ENCODE measurements at places on chromosomes 2 and 18.

- DNase-seq: no peak
Observed at GRCh38 chr2:9231291-9232165, 24.9 kb downstream of the ASAP2 start.

DNA sequence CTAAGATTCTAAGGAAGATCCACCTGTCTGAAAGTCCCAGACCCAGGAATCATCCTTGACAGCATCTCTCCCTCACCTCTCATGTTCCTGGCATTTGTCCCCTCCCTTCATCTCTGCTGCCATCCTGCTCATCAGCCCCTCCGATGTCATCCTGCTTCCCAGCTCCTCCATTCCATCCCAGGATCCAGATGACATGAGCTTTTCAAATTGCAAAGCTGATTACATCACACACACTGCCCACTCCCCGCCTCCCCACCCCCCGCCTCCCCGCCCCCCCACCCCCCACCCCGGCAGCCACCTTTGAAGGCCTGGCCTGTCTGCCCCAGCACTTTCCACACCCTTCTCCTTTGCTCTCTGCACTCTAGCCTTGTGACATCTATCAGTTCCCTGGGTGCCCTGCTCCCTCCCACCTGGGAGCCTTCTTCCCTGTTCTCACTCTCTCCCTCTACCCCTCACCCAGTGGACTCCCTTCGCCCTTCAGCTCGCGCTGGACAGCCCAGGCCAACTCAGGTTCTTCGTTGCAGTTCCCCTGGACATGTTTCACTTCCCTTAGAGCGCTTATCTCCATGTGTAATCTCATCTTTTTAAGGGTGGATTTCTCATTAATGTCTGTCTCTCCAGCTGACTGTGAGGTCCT, 61.6 kb downstream of the DNMT3A start:
- no peak for DNase-seq

GRCh38 chr2:36800381-36800780, 103.9 kb downstream of the VIT start:
- peak; percentile 74 for DNase-seq

- DNase-seq: no peak
Observed at GRCh38 chr2:6068429-6068828, 376.2 kb downstream of the SOX11 start.

DNA sequence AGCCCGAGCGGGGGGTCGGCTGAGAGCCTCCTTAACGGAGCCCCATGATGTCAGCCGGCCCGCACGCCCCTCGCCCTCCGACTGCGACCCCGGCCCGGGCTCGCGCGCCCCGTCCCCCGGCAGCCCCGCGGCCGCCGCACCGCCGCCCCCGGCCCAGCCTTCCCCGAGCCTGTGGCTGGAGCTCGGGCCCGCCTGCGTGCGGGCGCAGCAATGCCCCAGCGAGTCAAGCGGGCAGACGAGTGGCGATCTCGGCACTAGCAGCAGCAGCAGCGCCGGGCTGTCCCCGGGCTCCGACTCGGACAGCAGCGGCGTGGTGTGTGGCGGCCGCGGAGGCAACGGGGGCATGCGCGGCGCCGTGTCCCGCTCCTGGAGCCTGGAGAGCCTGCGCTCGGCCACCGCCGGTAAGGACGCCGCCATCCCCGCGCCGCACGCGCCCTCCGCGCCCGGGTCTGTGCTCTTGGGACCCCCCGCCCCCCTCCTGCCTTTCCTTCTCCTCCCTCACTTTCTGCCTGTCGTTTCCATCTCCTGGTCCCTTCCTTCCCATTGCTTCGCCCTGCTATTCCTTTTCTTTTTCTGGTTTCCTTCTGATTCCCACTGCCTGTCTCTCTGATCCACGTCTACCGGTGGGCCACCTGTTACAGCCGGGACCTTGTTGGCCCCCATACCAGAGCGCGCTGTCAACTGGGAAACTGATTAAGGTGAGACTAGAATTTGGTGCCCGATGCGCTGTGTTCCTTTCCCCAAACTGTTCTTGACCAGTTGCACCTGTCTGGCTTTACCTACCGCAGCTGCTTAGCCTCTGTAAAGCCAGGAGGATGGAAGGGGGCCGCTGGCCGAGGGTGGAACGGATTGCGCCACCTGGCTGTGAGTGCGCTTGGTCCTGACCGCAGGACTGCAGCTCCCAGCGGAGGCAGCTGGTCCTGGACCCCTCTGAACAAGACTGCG, 127.4 kb downstream of the ARHGEF4 start:
- DNase-seq: peak; percentile 26

GRCh38 chr2:97982621-97983020, 13.1 kb downstream of the TMEM131 start:
- no peak for DNase-seq

GRCh38 chr2:175560521-175561169, 379.1 kb upstream of the ATP5MC3 start:
- no peak for DNase-seq

GRCh38 chr2:127740665-127741288, 39.5 kb downstream of the SFT2D3 start:
- DNase-seq: no peak

DNA sequence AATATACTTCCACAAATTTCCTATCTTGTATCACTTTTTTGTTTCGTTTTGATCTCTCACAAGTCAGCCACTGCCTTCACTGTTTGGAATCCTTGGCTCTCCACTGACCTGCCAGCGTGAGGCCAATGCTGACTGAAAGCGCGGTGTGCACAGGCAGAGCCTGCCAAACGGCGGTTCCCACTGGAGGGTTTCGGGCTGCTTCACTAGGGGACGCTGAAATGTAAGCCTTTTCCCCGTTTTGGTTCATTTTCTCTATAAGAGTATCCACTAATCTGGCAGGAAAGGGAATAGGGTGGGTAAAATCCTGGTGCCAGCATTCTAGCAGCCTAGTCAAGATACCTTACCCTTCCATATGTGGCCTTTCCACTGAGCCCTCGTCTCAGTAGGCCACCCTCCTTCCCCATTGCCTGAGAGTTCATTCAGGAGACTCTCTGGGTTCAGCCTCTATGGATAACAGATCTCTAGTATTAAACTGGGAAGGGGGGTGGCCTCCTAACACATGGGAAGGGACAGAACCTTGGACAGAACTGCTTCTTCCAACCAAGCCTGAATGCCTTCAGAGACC, 91.5 kb downstream of the DYM start:
- no peak for DNase-seq

DNA sequence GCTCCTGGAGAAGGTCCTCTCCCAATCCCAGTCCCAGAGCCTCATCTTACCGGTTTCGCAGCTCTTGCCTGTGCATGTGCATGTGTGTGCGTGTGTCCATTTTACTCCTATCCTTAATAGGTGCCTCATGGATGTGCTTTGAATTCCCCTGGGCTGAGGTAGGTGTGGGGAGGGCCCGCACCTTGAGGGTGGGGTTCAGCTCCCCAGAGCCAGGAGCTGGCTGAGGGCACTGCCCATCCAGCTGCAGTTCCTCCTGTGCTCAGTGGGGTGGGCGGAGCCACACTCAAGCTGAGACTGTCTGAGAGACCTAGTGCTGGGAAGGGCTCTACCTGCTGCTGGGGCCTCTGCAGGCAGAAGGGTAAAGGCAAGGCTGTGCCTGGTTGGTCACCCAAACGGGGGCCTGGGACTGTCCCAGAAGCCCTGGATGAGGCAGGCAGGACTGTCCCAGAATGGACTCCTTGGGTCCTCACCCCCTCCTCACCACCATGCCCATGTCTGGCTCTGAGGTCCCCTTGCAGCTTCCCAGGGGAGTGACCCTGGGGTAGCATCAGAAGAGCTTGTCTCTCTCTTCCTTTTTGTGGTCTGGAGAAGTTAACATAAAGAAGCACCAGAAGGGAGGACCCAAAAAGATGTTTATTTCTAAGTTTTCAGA, 8.9 kb downstream of the GDF7 start:
- no peak for DNase-seq

GRCh38 chr2:170771421-170771937, 1.3 kb downstream of the ERICH2 start:
- no peak for DNase-seq

DNA sequence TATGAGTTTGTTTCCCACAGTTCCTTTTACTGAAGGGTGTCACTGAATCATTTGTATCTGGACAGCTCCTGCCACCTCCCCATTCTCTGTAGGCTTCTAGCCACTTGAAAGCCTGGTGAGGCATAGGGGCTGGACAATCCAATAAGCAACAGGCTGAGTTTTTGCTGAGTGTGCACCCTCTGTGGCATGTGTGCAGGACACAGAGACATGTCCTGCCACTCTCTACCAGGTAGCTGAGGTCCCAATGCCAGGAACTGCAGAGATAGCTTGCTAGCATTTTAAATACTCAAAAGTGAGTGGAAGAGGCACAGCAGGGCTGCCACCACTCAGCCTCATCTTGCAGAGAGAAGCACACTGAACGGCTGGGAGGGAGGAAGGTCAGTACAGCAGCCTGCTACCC, 77.2 kb upstream of the TFCP2L1 start:
- no peak for DNase-seq

- DNase-seq: no peak
Observed at GRCh38 chr2:7852546-7852945, 829.3 kb upstream of the ID2 start.

DNA sequence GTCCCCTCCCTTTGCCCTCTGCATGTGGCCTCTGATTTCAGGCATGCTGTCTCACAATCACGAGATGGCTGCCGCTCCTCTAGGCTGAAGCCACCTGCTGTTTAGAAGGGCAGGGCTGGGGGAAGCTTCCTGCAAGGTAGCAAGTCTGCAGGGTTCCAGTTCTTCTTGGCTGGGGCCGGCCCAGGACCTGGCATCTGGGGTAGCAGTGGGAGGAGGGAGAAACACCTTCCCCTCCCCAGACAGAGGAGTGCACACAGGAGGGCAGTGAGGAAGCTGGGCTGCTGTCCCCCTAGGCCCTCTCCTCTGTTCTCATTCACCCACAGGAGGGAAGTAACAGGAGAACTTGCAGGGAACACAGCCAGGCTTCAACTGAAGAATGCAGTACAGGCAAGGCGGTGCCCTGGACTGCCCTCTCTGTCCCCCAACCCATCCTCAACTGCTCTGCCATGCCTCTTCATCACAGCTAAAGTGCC, 345.9 kb upstream of the HS6ST1 start:
- DNase-seq: no peak

DNA sequence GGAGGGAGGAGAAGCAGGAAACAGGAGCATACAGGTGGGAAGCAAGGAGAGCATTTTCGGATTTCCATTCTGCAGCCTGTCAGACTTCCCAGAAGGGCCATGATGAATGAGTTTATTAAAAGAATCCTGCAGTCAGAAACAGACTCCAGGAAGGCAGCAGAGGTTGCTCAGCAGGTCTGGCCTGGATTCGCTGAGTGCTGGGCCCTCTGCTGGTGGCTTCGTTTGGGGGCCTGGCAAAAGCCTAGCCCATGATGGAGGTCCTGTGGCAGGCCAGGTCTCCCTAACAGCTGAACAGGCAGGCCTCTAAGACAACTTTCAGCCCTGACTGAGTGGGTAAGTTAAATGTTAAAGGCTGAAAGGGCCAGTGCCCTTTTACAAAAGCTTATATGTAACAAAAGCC, 108.2 kb upstream of the CAPN13 start:
- no peak for DNase-seq

DNA sequence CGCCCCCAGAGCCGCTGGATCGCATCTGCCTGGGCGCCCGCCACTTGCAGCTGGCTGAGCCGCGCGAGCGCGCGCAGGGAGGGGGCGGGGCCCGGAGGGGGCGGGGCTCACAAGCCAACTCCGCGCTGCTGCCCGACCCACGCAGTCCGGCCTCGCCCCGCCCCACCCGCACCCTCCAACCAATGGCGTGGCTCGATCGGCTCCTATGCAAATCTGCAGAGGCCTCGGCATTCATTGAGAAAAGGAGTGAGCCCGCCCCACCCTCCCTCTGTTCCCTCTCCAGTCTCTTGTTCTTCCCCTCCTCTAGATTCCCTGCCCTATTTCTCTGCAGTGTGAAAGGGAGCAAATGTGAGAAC, at the start of gene ALK:
ALK (minus strand) TSS at position 27 of the 356 bp plus-strand sequence. CDS start 927 bp downstream, outside the sequence.
- DNase-seq: peak; percentile 87

DNA sequence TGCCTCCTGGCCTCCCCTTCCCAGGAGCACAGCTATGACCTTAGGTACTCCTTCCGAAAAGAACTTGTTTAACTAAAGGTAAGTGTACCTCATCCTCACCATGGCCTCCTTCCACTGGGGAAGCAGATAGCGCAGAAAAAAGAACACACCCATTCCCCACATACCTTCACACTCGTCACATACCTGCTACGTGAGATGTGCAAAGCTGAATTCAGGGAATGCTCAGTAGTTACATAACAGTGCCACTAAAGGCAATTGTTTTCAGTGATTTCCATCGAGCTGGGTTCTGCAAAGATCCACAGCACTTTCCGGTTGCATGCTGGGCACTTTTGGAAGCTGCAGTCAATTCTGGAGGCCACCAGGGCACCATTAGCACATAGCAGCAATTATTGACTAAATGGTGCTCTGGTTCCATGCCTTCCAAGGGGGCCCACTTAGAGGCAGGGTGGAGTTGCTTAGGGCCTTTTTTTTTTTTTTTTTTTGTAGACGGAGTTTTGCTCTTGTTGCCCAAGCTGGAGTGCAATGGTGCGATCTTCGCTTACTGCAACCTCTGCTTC, 41.0 kb downstream of the PAX8 start:
- DNase-seq: no peak

DNA sequence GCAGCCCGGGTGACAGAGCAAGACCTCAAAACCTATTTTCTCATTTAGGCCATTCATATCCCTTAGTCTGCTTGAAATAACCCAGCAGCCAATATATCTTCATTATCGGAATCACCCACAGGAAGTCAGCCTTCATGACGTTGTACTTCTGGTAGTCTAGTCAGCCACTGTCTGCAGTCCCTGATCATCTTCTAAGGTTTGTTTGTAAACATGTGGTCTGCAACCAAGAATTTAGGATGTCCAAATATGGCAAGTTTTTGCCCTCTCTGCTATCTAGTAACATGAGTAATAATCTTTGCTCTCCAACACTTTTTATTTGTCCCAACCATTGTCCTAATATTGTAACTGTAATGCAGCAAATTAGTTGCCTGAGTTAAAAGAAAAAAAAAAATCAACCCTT, 92.5 kb downstream of the PRPF40A start:
- DNase-seq: no peak

GRCh38 chr18:9737472-9738121, 29.5 kb downstream of the RAB31 start:
- DNase-seq: peak; percentile 9

GRCh38 chr18:64334748-64335147, 185.9 kb upstream of the LINC00305 start:
- no peak for DNase-seq

GRCh38 chr2:38386377-38386776, 9.3 kb upstream of the ATL2 start:
- DNase-seq: no peak

- DNase-seq: no peak
Observed at GRCh38 chr2:63891488-63892030, 49.9 kb downstream of the UGP2 start.

GRCh38 chr2:160533482-160533881, 39.9 kb upstream of the RBMS1 start:
- DNase-seq: no peak

- DNase-seq: no peak
Observed at GRCh38 chr18:38369772-38370690, 804.4 kb upstream of the CELF4 start.

GRCh38 chr2:155178921-155179320, 480.4 kb downstream of the KCNJ3 start:
- no peak for DNase-seq

GRCh38 chr2:143730155-143730952, 601.1 kb downstream of the ARHGAP15 start:
- DNase-seq: no peak

All from occipital lobe (tissue), 3 donors.